D721Med (cell line): ENCODE measurements at places on chromosomes 2 and 18.

DNA sequence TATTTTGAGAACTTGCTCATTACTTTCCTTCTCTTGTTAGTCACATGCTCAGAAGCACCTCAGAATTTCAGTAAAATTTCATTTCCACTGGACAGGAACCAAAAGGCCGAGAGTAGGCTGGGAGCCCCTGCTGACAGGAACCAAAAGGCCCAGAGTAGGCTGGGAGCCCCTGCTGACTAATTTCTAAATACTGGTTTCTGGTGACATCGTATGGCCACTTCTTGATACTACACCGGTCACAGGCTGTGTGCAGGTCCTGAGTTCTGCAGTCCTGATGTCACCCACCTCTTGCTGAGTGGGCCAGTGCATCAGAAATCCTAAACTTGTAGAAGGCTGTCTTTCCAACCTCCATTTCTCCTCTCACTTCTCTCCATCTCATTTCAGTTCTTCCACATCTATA is 17.7 kb upstream of the EN1 start:
- DNase-seq: no peak

- DNase-seq: no peak
These were observed 21.7 kb downstream of the C2orf92 start for GRCh38 chr2:97691166-97691565.

DNA sequence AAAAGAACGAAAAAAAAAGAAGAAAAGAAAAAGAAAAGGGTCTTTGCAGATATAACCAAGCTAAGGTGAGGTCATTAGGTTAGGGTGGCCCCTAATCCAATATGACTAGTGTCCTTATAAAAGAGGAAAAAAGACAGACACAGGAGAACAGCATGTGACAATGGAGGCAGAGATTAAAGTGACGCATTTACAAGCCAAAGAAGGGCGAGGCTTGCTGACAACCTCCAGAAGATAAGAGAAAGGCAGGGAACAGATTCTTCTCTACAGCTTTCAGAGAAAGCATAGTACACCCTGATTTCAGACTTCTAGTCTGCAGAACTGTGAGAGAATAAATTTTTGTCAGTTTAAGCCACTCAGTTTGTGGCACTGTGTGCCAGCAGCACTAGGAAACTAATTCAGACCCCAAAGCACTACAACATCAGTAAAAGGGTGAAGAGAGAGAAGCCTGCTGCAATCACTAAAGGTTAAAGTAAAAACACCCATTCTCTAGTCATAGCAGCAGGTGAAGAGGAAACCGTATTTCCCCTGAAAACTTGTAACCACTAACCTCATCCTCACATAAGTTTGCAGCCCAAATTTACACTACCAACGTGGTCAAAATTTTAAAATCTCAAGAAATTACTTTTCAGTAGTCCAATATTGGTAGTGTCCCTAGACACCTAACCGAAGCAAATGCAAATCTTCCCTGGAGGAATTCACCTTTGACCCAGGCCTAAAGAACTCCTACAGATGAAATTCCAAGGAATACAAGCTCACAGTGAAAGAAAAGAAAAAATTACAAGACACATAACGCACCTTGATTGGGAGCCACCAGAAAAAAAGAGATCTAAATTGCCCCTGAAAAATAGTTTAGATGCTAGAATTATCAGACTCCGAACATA is 17.5 kb downstream of the REEP1 start:
- DNase-seq: no peak

DNA sequence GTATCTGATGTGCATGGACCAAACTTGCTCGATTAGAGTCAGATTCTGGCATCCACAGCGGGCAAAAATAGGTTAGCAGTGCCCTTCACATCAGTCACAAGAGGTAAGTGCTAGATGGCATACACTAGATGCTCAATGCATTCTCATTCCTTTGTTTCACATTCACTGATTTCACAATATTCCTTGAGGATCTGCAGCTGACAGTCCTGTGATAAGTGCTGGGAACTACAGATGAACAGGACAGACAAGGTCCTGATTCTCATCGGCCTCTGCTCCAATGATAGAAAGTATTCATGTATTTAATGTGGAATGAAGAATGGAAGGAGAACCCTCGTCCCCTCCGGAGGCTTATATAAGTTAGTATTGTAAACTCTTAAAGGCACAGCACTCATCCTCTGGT is 96.8 kb upstream of the SERPINE2 start:
- DNase-seq: no peak

DNA sequence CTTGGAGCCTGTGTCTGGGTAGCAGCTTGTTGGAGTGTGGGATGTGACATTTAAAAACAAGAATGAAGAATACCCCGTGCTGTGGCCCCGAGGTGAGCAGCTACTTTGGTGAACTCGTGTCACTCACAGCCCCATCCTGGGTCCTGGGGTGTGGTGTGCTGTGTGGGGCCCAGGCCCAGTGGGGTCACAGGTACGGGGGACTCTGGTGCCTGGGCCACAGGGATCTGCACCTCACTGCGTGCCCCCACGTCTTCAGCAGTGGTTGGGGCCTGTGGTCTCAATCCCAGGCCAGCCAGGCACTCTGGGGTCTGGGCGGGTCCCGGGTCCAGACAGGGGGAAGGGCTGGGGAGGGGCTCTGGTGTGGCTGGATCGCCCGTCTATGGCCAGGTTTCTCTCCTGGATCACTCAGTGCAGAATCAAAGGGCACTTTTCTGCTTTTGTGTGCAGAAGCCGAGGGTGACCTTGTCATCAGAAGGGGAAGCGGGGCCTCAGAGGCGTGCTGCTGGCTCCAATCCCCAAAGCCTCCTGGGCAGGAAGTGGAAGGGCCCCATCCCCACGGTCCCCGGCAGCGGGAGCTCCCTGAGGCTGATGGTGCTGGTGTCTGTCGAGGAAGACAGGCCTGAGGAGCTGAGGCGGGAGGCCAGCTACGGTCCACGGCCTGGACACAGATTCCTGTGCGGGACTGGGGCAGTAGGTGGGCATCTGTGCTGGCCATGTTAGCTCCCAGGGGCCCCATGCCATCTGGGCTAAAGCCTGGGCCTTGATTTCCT is 1.4 kb downstream of the GPR35 start:
- no peak for DNase-seq

DNA sequence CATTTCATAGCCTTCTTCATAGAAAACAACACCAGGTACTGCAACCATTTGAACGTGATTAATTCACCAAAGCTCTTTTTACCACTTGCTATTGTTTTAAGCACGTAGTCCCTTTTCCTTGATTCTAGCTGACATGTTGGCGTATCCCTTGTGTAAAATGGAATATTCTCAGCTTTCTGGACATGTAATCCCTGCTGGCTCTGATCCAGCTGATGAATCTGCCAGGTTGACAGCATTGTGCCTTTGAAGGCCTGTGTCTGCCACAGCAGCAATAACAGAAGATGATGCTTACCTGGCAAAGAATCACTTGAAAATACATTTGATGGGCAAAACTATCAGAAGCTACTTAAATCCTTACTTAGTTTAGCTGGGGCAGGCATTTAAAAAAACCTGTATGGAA is 81.0 kb upstream of the CCDC150 start:
- no peak for DNase-seq
